Diencephalon (tissue), 1 donor: ENCODE measurements at places on chromosomes 6 and 20. TPM values are rescaled to one million over a fixed set of nuclear protein-coding genes. Genes with fewer than 3 reads are reported as not detected.

PDE7B gene
- total RNA-seq: 27.5 TPM

HNF4A gene
- total RNA-seq: not detected

KCNB1 gene
- total RNA-seq: 14.8 TPM

HSPA1A gene
- 190 TPM for total RNA-seq

FAXC gene
- total RNA-seq: 44.8 TPM

SNAI1 gene
- total RNA-seq: 0.23 TPM

SLC32A1 gene
- 34.4 TPM for total RNA-seq

PTK6 gene
- not detected for total RNA-seq

PRDM13 gene
- 0.46 TPM for total RNA-seq

BTN1A1 gene
- not detected for total RNA-seq

TINAG gene
- total RNA-seq: not detected

TENT5A gene
- total RNA-seq: 13.1 TPM

GSTA2 gene
- not detected for total RNA-seq

PTK7 gene
- total RNA-seq: 34.8 TPM

KCNQ2 gene
- 188 TPM for total RNA-seq

C6orf58 gene
- total RNA-seq: 1.2 TPM

FOXS1 gene
- total RNA-seq: 1.4 TPM

PEX3 gene
- 36.7 TPM for total RNA-seq

COX4I2 gene
- not detected for total RNA-seq

ALDH8A1 gene
- 3.7 TPM for total RNA-seq

PLG gene
- not detected for total RNA-seq

PEX6 gene
- 19.8 TPM for total RNA-seq
